Activated T-cell treated with anti-CD3 and anti-CD28 coated beads, Interleukin-2, amount 50 U/mL, for 4 hours (primary cell): ENCODE measurements at places on chromosomes 4 and X. TPM values are rescaled to one million over a fixed set of nuclear protein-coding genes. Genes with fewer than 3 reads are reported as not detected.
A peak's percentile ranks its signal among the peaks of the same experiment; 100 is the strongest.

CHRDL1 gene
- 0.10 TPM for total RNA-seq

GRCh38 chr4:27360131-27360530 lies 499.5 kb downstream of the STIM2 start:
- DNase-seq = no peak

- no peak for DNase-seq
These were observed 245.2 kb downstream of the SPATA18 start for GRCh38 chr4:52296341-52296740.

NOX1 gene
- total RNA-seq = not detected

TIMP1 gene
- total RNA-seq = 10.4 TPM

NSG1 gene
- total RNA-seq = 1.9 TPM

DNA sequence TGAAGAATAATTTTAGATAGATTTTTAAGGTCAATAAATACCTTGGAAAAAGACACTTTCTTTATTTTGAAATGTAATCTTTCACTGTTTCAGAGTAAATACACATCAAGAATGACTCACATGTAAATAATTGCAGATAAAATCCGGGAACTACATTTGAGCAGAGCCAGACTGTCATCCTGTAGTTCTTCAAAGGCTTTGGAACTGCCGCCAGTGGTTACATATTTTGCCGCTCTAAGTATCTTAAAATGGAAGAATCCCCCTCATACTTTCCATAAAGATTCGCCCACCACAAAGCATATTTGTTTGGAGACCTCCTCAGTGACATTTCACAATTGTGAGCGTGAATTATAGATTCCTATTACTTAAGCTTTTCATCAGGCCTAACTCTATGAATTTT lies 607.8 kb upstream of the ZFP42 start:
- DNase-seq = no peak

- no peak for DNase-seq
These were observed 80.9 kb downstream of the FNIP2 start for GRCh38 chr4:158849681-158850080.

DNA sequence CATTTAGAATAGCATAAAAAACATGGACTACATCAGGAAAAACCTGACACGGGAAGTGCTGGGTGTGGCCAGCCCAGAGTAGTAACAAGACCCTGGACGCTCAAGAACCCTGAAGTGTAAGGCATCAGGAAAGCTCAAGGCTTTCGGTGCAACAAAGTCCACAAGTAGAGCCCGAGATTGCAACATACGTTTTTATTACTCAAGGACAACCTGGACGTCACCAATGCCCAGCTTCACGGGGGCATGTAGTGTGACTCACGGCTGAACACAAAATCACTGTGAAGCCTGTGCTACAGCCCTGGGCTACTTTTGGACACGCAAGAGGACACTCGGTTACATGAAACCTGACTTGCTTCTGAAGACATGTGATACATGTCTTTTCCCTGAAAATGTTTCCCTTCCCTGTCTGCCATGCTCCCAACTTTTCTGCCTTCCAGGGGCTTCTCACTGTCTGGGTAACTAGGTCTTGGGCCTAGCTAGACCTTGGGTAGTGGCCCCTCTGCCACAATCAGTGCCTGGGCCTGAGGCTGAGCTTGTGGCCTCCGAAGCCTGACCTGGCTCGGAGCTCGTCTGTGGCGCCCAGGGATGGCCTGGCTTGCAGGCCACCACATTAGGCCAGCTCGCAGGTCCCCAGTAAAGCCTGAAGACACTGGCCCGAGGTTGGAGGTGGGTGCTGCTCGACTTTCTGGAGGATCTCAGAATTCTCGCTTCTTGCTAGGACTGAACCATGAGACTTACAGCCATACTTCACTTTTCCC lies 9.2 kb downstream of the IRAK1 start:
- DNase-seq = no peak

- peak; percentile 76 for DNase-seq
These were observed 247 bp upstream of the PPA2 start for GRCh38 chr4:105474099-105474518.

CLNK gene
- not detected for total RNA-seq

CSAG3 gene
- total RNA-seq = not detected

GRCh38 chr4:1592709-1593417 lies 91.2 kb downstream of the FAM53A start:
- no peak for DNase-seq

DNA sequence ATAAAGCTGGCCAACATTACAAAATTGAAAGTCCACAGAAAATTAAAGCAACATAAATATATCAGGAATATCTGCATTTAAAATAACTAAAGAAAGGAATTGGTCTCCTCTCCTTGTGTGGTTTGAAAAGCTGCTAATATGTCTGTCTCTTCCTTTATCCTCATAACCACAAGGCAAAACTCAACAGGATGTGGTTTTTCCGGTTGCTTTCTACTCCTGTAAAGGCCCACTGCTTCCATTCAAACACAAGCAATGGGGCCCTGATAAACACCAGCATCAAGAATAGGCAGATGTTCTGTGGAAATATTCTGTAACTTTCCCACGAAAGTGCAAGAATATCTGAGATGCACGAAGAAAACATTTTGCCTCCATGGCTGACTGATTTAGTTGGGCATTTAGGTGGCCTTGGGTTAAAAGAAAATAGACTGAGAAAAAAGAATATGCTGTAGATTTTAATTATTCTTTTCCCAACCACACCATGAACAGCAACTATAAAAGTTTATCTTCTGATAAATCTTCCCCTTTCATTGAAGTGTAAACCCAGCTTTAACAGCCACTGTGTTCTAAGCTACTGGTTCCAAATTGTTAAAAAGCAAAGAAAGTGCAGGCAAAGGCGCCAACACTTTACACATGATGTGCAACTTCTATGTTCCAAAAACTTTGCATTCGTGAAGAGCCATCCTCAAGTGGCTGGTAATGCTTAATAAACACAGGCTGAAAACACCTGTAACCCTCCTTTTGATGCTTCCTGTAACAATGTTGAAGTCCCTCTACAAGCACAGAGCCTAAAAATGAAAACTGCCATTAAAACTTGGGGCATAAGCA lies 50.5 kb upstream of the NDST3 start:
- no peak for DNase-seq

GRCh38 chrX:1883772-1884171 lies 268.9 kb downstream of the ASMT start:
- no peak for DNase-seq

GRCh38 chrX:149825424-149825823 lies 43.7 kb downstream of the MAGEA9 start:
- peak; percentile 48 for DNase-seq
